ENCODE measurements at places on chromosomes 4 and X.
A peak's percentile ranks its signal among the peaks of the same experiment; 100 is the strongest.

DNA sequence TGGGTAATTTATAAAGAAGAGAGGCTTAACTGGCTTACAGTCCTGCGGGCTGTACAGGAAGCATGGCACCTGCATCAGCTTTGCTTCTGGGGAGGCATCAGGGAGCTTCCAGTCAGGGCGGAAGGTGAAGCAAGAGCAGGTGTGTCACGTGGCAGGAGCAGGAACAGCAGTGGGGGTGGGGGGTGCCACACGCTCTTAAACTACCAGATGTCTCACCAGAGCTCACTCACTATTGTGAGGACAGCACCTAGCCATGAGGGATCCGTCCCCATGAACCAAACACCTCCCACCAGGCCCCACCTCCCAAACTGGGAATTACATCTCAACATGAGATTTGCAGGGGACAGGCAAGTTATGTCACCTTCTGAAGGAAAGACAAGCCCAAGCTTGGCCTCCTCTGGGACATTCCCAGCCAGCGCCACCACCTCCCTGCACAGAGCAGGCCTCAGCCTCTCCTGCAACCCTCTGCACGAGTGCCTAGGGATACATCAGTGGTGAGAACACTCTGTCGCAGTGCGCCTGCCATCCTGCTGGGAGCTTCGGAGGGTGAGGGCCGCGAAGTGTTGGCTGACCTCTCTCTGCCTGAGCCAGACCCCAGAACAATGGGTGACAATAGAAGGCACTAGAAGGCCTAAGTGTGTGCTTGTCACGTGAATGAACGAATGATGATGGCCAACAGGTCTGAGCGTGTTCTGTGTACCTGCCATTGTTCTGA, 244.3 kb downstream of the EVC2 start:
- no peak for DNase-seq

DNA sequence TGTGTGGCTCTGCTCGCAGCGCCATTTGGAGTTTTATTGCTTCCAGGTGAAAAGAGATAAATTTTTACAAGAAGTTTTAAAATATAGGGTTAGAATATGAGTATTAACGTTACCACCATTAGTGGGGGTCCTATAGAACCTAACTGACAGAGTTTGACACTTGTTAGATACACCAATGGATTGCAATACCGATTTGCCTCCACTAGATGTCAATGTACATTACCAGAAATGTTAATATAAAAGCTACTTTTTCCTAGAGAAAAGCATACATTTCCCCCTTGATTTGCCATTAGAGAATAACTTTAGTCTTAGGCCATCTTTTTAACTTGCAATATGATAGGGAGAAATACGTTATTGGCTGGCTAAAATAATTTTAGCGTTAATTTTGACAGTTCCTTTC, 108.4 kb downstream of the LINC00632 start:
- DNase-seq, result peak; percentile 21

GRCh38 chr4:25378437-25378743, 1.3 kb downstream of the ANAPC4 start:
- DNase-seq, result no peak

DNA sequence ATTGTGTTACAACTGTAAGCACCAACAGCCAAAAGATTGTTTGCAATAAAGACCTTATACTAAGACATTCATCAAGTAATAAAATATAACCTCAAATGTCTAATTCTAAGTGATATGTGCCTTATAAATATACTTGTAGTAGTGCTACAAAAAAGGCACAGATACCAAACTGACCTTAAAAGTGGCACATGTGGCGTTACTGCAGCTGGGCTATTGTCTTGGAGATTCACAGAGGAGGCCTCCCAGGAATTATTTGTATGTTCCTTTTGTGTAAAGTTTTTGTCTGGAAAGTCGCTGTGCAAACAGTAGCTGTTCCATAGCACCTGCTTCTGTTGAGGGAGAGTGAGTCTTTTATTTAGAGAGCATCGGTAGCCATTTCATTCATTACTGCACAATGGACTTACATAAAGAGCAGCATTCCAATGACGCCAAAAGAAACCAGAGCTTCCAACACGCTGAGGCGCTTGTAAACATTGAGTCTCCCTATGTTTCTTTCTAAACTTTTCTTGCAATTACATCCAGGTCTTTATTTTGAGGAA, 143.7 kb downstream of the RPA4 start:
- no peak for DNase-seq

DNA sequence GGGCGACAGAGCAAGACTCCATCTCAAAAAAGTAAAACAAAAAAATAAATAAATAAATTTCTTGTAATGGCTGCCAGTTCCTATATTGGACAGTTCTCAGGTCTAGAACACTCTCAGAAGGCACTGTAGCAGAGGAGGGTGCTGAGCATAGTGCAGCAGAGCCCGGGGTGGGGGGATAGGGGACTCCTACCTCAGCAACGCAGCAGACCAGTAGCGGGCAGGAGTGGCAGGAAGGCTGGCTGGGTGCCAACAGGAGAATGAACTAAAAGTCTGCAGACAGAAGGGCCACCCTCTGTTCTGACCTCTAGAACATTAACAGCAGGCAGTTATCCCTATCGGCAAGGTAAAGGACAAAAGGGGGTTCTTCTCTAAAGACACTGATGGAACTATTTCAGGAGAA, 20.2 kb downstream of the PDK3 start:
- DNase-seq, result no peak

DNA sequence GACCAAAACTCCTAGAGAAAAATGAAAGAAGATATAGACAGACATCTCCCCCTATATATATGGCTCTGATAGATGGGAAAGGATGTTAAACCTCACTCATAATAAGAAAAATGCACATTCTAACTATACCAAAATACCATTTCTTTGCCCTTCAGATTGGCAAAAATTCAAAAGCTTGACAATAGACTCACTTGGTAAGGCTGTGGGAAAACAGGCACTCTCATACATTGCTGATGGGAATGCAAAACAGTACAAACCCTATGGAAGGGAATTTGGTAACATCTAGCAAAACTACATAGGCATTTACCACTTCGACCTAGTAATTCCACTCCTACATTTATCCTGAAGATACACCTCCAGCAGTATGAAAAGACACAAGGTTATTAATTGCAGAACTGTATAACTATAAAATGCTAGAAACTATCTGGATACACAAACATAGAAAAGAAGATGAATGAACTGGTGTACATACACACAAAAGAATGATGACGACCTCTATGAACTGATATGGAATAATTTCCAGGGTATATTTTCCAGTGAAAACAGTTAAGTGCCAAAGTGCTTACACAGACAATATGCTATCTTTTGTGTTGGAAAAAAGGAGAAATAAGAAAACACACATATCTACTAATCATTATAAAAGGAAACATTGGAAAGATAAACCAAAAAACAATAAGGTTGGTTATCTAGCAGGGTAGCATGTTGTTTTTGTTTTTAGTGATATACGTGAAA, 48.5 kb downstream of the WDFY3 start:
- DNase-seq, result peak; percentile 83

GRCh38 chr4:8340781-8341241, 71.3 kb downstream of the HTRA3 start:
- DNase-seq, result no peak

DNA sequence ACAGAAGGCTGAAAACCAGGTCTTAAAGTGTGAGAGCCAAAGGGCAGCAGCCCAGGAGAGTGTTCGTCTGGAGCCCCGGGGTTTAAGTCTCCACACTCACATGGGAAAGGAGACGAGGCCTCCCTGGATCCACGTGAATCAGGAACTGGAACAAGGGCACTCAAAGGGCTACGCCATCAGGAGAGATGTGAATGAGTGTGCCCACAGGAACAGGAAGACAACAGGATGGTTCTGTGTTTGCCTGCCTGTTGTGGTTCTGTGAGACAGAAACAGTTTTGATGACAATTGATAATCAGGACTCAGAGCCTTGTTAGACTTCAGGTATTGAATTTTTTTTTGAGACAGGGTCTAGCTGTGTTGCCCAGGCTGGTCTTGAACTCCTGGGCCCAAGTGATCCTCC, 4.9 kb upstream of the CTBP1 start:
- DNase-seq, result no peak

DNA sequence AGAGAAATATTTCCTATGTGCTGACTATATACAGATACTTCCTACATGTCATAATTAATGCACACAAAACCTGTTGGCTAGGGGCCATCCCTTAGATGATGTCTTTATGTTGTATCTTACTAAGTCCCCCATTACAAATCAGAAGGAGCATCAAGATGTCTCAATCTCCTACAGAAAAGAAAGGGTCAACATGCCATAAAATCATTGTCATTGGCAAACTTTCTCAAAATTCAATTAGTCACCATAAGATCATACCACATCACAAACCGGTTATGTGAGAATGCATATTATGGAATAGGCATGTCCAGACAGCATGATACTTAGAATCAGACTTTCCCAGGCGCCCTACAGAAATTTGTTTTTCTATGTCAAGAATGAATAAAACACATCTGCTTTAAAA, 175.2 kb upstream of the TET2 start:
- no peak for DNase-seq

- DNase-seq, result no peak
These were observed 347.3 kb downstream of the SPRY1 start for GRCh38 chr4:123743848-123744247.

DNA sequence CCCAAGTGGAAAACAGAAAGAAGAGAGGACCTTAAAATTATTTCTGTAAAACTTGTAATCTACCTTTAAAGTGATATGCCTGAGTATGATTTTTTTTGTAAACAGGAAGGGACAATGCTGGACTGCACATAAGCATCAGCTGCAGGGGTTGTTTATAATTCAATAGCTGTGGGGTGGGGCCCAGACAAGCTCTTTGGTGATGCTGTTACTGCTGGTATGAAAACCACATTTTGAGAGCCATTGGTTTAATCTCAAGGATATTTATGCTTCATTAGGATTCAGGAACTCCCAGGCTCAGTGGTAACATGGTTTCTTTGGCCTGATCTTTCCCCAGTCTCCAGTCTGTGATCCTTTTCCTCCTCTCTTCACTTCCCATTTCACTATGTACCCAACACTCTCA, 34.3 kb upstream of the GRPR start:
- no peak for DNase-seq

DNA sequence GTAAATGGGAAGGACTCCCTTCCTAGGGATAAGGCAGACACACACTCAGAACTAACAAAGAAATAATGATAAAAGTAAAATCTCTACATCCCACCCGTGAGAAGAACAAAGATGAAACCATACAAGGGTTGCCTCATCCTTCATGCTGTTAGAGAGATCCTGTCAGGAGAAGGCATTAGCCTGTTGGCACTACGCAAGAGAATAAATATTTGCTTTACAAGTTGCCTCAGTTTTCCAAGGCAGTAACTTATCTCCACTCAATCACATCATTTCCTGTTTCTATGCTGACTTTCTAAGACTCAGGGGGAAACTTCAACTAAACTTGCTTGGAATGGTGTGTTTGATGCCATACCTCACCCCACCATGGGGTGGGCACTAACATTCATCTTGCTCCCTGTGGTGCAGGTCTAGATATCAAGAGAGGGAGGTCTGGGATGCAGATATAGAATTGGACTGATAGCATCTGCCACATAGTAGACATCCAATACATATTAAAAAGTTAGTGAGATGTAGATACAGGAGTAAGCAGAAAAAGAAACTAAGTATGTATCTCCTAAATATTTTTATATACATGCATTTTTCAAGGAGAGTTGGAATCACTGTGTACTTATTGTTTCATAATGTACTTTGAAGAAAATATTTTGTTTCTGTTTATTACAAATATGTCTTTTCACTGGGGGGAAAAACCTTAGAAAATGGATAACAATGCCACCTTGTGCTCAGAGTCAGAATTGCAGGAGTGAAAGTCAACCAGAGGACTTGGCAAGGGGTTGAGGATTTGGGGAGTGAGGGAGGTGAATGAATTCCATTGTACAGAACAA, 57.2 kb upstream of the BEX4 start:
- peak; percentile 49 for DNase-seq

- DNase-seq, result peak; percentile 81
These were observed 27.2 kb downstream of the TACC3 start for GRCh38 chr4:1748465-1748995.

- DNase-seq, result no peak
These were observed 16.5 kb upstream of the KLHL34 start for GRCh38 chrX:21674430-21675186.

- no peak for DNase-seq
These were observed 158.5 kb upstream of the S100G start for GRCh38 chrX:16491461-16491860.

- DNase-seq, result peak; percentile 58
These were observed 83.8 kb downstream of the SMARCA5 start for GRCh38 chr4:143597276-143597675.

GRCh38 chr4:95058991-95059390, 301.2 kb downstream of the BMPR1B start:
- no peak for DNase-seq

- DNase-seq, result no peak
These were observed 6.6 kb upstream of the MAGEB17 start for GRCh38 chrX:16160729-16161128.

GRCh38 chrX:117196481-117196880, 733.7 kb upstream of the CT83 start:
- DNase-seq, result no peak

DNA sequence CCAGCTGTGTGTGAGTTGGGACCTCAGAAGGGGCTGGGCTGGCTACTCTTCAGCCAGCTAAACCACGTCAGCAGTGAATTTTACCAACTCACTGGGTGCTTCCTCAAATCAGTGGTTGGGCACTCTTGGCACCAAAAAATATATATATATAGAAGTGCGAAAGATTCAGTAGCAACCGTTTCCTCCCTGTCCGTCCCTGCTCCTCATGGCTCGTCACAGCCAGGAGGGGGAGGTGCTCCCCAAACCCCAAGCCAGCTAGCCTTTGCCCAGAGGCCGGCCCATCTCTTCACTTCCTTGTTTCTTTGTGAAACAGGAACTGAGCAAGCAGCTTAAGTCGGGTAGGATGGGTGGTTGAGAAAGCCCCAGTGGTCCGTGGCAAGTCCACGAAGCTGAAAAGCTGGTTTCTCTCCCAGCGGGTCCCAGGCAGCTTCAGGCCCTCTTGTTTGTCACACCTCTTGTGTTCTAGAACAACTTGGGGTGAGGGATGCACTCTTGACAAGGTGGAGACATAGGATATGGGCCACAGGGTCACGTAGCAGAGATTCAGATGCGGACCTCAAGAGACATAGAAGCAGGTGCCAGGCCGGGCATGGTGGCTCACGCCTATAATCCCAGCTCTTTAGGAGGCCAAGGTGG, 6.8 kb upstream of the SASH3 start:
- DNase-seq, result peak; percentile 6

DNA sequence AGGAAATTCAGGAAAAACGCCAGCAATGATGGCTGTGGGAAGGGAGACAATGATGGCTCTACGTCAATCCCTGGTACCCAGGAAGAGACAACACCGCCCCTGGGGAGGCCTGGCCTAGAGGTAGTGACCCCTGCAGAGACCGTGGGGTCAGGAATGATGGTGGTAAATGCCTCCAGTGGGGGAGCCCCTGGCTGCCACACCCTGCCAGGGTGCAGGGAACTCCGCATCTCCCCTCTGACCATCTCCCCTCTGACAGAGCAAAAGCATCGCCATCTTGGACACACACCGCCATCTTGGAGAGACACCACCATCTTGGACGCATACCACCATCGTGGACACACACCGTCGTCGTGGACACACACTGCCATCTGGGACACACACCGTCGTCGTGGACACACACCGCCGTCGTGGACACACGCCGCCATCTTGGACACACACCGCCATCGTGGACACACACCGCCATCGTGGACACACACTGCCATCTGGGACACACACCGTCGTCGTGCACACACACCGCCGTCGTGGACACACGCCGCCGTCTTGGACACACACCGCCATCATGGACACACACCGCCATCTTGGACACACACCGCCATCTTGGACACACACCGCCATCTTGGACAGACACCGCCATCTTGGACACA, 9.9 kb downstream of the ASMTL start:
- DNase-seq, result no peak

Measured in lung microvascular endothelial cell (primary cell).